Neural progenitor cell (in vitro differentiated cells): ENCODE measurements at places on chromosomes 16 and 17.

GRCh38 chr17:59332749-59333377 lies 1.4 kb downstream of the YPEL2 start:
- H3K27me3 ChIP-seq, result peaks cover 19% of the 10 kb centered on the region
- peaks cover 48% of the 10 kb centered on the region for H3K4me1 ChIP-seq
- no peaks in the 10 kb centered on the region for H3K36me3 ChIP-seq
- H3K4me3 ChIP-seq, result peak overlapping the region; percentile 79
- no peak overlapping the region for H3K27ac ChIP-seq
- peak; percentile 28 for DNase-seq

- no peaks in the 10 kb centered on the region for H3K27me3 ChIP-seq
- no peaks in the 10 kb centered on the region for H3K36me3 ChIP-seq
- DNase-seq, result no peak
- no peaks in the 10 kb centered on the region for H3K4me1 ChIP-seq
- H3K27ac ChIP-seq, result no peak overlapping the region
Observed at GRCh38 chr17:59769887-59770286, 62.4 kb downstream of the VMP1 start.

- H3K36me3 ChIP-seq, result no peaks in the 10 kb centered on the region
- no peak for DNase-seq
- H3K27ac ChIP-seq, result no peak overlapping the region
- no peak overlapping the region for H3K4me3 ChIP-seq
Observed at GRCh38 chr17:79907217-79907715, 68.0 kb upstream of the CBX4 start.

DNA sequence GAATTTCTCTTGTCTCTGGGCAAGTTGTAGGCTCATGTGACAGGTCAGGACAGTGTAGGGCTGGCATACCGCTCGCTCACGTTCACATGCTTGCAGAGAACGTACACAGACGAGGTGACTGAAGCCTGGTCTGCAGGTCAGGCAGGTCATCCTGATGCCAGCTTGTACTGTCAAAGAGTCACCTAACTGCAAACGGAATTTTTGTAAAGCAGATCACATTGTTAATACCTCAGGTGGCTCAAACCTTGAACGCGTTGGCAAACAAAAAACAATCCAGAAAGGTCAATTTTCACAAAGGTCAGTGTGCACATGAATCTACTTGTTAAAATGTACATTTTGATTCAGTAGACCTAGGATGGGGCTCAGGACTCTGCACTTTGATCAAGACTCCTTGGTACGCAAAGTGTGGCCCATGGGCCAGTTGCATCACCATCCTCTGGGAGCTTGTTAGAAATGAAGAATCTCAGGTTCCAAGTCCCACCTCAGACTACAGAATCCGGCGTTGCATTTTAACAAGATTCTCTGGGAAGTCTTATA lies 28.6 kb downstream of the ANKRD40 start:
- no peak overlapping the region for H3K27ac ChIP-seq
- no peak overlapping the region for H3K4me3 ChIP-seq
- H3K36me3 ChIP-seq, result no peaks in the 10 kb centered on the region
- no peaks in the 10 kb centered on the region for H3K27me3 ChIP-seq
- DNase-seq, result no peak

DNA sequence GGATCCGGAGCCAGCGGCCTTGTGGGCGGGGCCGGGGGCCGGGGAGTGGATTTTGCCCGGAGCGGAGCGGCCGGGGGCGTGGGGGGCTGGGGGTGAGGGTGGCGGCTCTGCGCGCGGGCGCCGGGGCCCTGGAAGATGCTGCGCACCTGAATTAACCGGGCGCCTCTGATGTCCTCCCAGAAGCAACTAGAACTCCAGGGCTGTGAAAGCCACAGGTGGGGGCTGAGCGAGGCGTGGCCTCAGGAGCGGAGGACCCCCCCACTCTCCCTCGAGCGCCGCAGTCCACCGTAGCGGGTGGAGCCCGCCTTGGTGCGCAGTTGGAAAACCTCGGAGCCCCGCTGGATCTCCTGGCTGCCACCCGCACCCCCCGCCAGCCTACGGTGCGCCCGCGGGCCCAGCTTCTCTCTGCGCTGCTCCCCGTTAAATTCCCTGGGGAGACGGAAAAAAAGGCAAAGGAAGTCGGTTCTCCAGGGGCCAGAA lies 549 bp downstream of the SLC26A11 start:
- H3K27ac ChIP-seq, result no peak overlapping the region
- H3K27me3 ChIP-seq, result no peaks in the 10 kb centered on the region
- H3K4me1 ChIP-seq, result peaks cover 22% of the 10 kb centered on the region
- H3K36me3 ChIP-seq, result no peaks in the 10 kb centered on the region
- H3K4me3 ChIP-seq, result peak overlapping the region; percentile 100
- DNase-seq, result peak; percentile 52

DNA sequence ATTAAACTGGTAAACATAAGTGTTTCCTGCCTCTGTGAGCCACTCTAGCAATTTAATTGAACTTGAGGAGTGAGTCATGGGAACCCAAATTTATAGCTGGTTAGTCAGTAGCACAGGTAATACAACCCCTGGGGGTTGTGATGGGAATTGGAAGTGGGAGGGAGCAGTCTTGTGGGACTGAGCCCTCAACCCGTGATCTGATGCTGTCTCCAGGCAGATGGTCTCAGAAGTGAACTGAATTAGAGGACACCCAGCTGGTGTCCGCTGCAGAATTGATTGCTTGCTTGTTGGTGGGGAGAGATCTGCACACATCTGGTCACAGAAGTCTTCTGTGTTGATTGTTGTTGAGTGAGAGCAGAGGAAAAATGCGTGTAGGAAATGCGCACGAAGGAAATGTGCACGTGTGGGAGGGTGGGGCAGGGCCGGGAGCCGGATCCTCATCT lies 7.7 kb upstream of the ST6GALNAC2 start:
- no peak overlapping the region for H3K4me3 ChIP-seq
- no peak for DNase-seq
- H3K27ac ChIP-seq, result no peak overlapping the region
- H3K36me3 ChIP-seq, result no peaks in the 10 kb centered on the region

GRCh38 chr17:55200904-55201303 lies 63.9 kb upstream of the HLF start:
- H3K27me3 ChIP-seq, result no peaks in the 10 kb centered on the region
- H3K36me3 ChIP-seq, result no peaks in the 10 kb centered on the region
- H3K27ac ChIP-seq, result no peak overlapping the region

- H3K4me1 ChIP-seq, result no peaks in the 10 kb centered on the region
- H3K36me3 ChIP-seq, result no peaks in the 10 kb centered on the region
- peaks cover 14% of the 10 kb centered on the region for H3K27me3 ChIP-seq
- H3K4me3 ChIP-seq, result no peak overlapping the region
Observed at GRCh38 chr17:61551255-61551742, 39.7 kb downstream of the NACA2 start.

GRCh38 chr16:86549076-86549892 lies 5.8 kb downstream of the MTHFSD start:
- H3K4me3 ChIP-seq, result no peak overlapping the region
- H3K36me3 ChIP-seq, result no peaks in the 10 kb centered on the region
- H3K4me1 ChIP-seq, result no peaks in the 10 kb centered on the region
- H3K27ac ChIP-seq, result no peak overlapping the region

DNA sequence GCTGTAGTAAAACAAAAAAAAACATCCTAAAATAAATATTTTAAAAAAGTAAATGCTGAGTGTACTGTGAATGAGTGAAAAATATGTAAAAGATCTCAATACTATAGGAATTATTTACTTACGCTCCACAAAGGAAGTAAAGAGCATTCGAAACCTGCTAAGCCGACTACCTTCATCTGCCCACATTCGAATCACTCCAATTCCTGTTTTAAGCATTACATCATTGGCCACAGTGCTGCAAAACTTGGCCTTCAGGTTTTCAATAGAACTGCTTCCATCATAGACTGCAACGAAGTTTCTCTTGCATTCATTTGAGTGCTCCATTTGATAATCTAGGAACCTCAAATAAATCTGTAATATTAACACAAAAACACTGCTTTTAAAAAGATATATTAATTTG lies 34.4 kb downstream of the NETO2 start:
- H3K27ac ChIP-seq, result no peak overlapping the region
- peaks cover 6% of the 10 kb centered on the region for H3K36me3 ChIP-seq
- no peaks in the 10 kb centered on the region for H3K27me3 ChIP-seq
- H3K4me1 ChIP-seq, result no peaks in the 10 kb centered on the region
- H3K4me3 ChIP-seq, result no peak overlapping the region

DNA sequence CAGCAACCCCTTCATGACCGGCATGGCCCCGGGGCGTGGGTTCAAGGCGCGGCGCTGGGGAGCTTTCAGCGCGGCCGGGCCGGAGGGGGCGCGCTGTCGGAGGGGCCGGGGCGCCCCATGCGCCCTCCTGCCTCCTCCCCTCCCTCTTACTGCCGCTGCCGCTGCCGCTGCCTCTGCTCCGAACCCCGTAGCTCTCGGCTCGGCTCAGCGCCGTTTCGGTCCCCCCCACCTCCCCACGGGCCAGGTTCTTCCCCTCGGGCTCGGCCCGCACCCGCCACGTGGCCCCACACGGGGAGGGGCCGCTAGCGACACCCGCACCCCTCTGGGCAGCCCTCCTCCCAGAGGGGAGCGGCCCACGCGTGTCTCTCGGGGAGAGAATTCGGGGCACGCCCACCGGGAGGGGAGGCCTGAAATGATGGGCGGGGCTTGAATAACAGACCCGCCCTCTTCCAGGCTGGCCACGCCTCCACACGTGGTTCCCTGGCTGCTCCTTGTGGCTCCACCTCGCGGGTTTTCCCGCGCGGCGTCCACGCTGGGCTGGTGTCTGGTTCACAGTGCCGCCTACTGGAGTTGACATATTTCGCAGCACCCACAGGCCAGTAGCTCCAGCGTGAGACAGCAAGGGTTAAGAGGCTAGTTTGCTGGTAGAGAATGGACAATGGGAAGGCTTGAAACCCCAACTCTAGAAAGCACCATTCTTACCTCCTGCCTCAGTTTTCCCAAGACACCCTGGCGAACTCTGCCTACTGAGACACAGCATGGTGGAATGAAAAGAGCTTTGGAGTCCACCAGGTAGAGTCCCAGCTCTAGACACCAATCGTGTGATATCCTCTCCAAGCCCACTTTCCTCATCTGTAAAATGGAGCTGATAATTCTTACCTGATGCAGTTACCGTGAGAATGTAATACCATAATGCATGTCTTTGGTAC lies at the start of gene KCNH4:
Gene KCNH4 (minus strand): TSS at position 221 of the 929 bp plus-strand sequence. CDS start 197 bp downstream, at position 24.
- H3K4me1 ChIP-seq, result peaks cover 29% of the 10 kb centered on the region
- H3K4me3 ChIP-seq, result peak within 1 kb of the TSS; percentile 33
- no peaks in the 10 kb centered on the region for H3K36me3 ChIP-seq
- peaks cover 84% of the 10 kb centered on the region for H3K27me3 ChIP-seq
- no peak within 1 kb of the TSS for H3K27ac ChIP-seq
- peak; percentile 57 for DNase-seq

GRCh38 chr17:51997723-51998122 lies 160.8 kb downstream of the CA10 start:
- H3K4me3 ChIP-seq, result no peak overlapping the region
- H3K27me3 ChIP-seq, result no peaks in the 10 kb centered on the region
- H3K4me1 ChIP-seq, result no peaks in the 10 kb centered on the region
- no peak for DNase-seq

- DNase-seq, result peak; percentile 80
- peaks cover 73% of the 10 kb centered on the region for H3K4me1 ChIP-seq
- H3K27me3 ChIP-seq, result no peaks in the 10 kb centered on the region
- no peaks in the 10 kb centered on the region for H3K36me3 ChIP-seq
Observed at GRCh38 chr17:14330492-14330962, 29.6 kb downstream of the HS3ST3B1 start.

GRCh38 chr17:44844390-44844830 lies 3.3 kb upstream of the HIGD1B start:
- peak; percentile 10 for DNase-seq
- H3K27ac ChIP-seq, result no peak overlapping the region
- no peaks in the 10 kb centered on the region for H3K36me3 ChIP-seq
- H3K27me3 ChIP-seq, result no peaks in the 10 kb centered on the region
- H3K4me1 ChIP-seq, result peaks cover 22% of the 10 kb centered on the region
- no peak overlapping the region for H3K4me3 ChIP-seq

DNA sequence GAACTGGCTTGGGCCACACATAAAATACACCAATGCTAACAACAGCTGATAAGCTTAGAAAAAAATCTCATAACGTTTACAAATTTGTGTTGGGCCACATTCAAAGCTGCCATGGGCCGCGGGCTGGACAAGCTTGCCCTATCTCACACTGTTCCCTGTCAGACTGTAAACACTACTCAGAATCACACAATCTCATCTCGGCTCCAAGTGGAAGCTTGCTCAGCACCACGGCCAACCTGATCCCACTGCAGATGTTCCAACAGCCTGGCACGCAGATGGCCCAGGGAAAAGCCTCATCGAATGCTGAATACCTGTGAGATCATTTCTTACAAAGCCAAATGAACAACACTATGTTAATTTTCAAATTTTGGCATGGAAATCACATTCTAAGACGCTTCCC lies 125.8 kb downstream of the ANKRD11 start:
- H3K27ac ChIP-seq, result no peak overlapping the region
- peaks cover 51% of the 10 kb centered on the region for H3K4me1 ChIP-seq
- no peaks in the 10 kb centered on the region for H3K36me3 ChIP-seq

DNA sequence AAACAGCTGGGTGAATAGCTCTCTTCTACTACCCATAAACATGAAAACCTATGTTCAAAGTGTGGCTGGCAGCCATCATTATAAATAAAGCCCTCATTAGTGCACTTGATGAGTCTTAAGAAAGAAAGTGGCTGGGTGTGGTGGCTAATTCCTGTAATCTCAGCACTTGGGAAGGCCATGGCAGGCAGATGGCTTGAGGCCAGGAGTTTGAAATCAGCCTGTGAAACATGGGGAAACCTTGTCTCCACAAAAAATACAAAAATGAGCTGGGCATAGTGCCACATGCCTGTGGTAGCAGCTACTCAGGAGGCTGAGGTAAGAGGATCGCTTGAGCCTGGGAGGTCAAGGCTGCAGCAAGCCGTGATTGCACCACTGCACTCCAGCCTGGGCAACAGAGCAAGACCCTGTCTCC lies 28.3 kb upstream of the APPBP2 start:
- H3K27ac ChIP-seq, result no peak overlapping the region
- H3K36me3 ChIP-seq, result no peaks in the 10 kb centered on the region
- H3K27me3 ChIP-seq, result no peaks in the 10 kb centered on the region
- H3K4me1 ChIP-seq, result no peaks in the 10 kb centered on the region
- DNase-seq, result no peak

DNA sequence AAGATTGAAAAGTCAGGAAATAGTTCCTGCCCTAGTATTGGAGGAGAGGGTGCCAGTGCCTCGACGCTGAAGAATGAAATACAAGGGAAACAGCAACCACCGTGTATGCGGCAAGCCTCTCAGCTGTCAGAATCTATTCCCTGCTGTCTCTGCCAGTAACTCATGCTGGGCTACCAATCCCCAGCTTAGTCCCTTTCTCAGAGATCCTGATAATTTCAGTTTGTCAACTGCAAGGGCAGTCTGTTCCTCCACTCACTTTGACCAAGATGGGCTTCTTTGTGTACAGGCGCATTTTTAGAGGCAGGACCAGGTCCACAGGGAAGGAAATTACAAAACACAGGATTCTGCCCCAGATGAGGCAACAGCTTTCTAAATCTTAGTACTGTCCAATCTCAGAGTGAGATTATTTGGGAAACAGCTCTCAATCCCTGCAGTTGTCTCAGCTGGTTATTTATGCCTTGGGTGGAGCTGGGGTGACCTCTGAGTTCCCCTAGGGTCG lies 1.3 kb downstream of the NQO1 start:
- no peak overlapping the region for H3K27ac ChIP-seq
- no peaks in the 10 kb centered on the region for H3K36me3 ChIP-seq
- H3K4me1 ChIP-seq, result peaks cover 16% of the 10 kb centered on the region
- H3K27me3 ChIP-seq, result no peaks in the 10 kb centered on the region
- H3K4me3 ChIP-seq, result no peak overlapping the region

- no peak overlapping the region for H3K4me3 ChIP-seq
- no peak for DNase-seq
- H3K27ac ChIP-seq, result no peak overlapping the region
- peaks cover 60% of the 10 kb centered on the region for H3K4me1 ChIP-seq
Observed at GRCh38 chr17:43660816-43661493, 767 bp downstream of the MEOX1 start.
